ENCODE measurements at places on chromosomes 7 and 10.

- DNase-seq = no peak
Observed at GRCh38 chr10:4595719-4596319, 230.2 kb upstream of the AKR1E2 start.

DNA sequence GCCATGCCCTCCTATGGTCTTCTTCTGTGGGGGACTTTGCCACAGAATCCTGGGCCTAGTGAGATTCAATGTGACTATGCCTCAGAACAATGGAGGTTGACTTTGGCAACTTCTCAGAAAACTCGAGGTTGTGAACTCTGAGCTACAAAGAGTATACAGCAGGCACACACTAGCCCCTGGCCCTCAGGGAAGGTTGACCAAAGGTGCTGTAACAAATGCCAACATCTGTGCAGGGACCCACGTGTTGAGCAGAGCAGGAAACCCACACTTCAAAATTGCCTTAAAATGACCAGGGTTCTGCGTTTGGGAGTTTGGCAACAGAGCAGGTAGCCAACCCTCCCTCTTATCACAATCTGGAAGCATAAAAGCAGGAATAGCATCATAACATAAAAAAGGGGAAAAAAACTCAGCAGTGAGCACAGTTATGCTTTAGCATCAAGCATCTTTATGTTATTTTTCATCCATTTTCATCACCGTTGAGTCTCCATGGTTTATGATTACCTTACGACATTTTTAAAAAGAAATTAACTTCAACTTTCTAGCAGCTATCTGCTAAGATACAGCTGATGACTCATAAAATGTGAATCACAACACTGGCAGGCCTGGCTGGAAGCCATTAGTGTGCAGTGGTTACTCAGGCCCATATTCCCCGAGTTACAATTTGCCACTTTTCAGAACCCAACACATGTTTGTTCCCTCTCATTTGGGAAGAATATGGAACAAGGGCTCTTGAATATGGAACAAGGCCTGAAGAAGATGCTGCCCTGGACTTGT is 11.1 kb downstream of the PRLHR start:
- no peak for DNase-seq

DNA sequence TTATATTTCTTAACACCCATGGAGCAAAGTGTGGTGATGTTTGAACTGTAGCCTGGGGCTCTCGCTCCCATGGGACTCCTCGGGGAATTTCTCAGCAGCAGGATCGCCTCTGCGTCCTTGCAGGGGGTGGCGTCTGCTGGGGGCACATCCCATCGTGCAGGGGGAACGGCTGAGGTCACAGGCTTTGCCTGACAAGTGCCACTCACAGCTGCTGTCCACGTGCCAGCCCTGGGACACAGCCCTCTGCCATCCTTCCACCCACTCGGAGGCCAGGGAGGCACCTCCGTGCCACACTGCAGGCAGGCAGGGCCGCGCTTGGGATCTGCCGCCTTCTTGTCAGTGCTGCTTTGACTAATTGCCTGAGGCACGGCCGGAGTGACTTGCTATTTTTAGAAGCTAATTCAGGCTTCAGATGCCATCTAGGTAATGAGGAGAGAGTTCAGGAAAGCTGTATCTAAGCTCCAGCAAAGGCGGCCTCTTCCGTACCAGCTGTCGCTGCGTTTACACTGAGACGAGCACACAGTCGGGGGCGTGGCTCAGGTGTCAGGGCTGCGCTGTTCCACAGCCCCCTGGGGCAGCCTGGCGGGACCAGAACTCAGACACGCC is 45.7 kb downstream of the PITRM1 start:
- DNase-seq = no peak

- no peak for DNase-seq
Observed at GRCh38 chr7:92451645-92452044, 4.4 kb downstream of the GATAD1 start.

DNA sequence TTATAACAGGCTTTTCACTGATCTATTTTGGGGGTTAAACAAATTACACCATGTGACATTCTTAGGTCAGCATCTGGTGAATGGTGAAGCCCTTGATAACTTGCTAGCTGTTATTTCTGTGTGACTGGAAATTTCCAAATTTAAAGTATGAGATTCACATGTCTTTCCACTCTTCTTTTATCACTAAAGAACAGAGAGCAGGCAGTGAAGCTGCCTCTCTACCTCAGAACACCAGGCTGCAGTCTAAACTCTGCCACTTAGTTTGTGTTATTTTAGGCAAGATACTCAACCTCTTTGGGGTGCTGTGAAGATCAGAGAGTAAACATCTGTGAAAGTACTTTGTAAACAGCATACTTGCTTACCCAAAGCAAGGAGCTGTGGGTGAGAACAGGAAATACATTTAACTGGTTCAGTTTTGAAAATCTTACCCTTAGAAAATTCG is 15.5 kb upstream of the SP4 start:
- no peak for DNase-seq

- no peak for DNase-seq
Observed at GRCh38 chr10:76026176-76026771, 594.9 kb downstream of the LRMDA start.

DNA sequence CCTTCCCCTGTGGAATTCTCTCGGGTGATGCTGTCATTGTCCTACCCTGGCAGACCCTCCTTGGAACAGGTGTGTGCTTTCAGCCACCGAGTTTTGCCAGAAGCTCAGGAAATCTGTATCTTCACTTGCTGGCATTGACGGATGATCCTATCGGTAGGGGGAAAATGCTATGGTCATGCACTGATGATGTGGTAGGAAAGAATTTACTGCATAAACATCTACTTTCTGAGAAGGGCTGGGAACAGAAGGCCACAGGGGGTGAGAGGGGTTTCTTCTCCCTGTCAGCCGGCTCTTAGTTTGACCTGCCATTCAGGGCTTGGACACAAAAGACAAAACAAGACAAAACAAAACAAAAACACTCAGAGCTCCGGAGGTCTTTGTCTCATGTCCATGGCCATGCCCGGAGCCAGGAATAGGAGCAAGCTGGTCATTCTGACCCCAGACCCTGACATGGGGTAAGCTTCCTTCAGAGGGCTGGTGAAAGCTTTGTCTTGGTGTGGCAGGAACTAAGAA is 43.6 kb upstream of the CARD11 start:
- no peak for DNase-seq

DNA sequence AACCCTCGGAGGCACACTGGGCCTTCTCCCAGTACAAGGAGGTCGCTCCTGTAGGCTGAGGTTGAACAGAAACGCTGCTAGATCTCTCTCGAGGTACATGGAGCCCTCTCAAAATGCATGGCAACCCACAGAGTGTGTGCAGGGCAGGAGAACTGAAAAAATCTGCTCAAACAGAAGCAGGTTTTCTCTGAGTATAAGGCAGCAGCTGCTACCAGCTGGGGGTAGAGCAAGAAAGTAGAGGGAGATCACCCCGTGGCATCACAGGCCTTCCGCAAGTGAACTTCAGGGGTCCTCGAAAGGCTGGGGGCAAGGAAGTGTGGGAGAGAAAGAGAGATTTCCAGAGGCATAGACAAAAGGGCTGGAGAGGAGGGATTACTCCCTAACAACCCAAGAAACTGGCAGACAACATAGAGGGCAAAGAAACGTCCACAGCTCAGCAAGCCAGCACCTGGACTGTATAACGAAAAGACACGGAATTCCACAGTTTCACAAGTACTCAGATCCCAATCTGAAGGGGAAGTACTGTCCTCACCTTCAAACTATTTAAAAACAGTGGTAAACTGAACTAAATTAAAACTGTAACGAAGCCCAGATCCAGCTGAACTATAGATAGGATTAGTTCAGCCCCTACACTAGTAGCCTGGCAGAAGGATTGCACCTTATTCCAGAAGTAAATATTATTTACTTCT is 299.2 kb downstream of the IPMK start:
- no peak for DNase-seq

DNA sequence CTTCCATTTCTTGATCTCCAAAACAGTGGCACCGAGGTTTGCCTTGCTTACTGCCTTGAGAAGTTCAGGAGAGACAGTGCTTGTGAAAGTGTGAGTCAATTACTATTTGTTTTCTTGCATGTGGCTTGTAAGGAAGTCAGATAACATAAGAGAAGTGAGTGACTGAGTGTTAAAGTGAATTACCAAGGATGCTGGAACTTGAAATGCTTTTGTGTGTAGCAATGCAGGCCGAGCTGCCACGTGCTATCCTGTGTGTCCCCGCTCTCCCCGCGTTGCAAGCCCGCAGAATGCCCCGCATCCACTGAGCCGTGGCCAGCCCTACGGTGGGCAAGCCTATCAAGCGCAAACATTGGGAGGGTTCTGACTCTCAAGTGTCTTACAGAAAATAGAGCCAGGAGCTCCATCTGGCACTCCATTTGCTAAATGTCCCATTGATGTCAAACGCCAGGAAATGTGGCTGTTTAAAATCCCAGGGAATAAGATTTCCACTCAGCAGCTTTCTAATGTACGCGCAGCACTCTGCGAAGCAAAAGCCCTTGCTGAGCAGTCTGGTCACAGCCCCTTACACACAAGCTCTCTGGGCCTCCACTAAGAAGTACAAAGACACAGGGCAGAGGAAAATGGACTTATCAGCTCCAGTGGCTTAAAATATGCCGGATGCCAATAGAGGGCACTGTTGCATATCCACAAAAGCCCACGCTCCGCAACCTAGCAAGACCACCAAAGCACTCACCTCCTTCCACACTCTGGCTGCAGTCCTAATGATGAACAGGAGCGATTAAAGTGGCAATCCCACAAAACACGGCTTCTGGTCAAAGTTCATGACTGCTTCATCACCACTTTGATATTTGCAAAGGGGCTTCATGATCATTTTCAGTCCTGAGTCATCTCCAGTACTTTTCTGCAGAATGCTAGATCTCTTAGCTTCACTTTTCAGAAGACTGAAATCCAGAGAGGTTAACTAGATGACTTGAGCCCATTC is 158.0 kb upstream of the ITGB1 start:
- no peak for DNase-seq

GRCh38 chr7:132817949-132818348 is 241.7 kb upstream of the PLXNA4 start:
- DNase-seq = no peak

DNA sequence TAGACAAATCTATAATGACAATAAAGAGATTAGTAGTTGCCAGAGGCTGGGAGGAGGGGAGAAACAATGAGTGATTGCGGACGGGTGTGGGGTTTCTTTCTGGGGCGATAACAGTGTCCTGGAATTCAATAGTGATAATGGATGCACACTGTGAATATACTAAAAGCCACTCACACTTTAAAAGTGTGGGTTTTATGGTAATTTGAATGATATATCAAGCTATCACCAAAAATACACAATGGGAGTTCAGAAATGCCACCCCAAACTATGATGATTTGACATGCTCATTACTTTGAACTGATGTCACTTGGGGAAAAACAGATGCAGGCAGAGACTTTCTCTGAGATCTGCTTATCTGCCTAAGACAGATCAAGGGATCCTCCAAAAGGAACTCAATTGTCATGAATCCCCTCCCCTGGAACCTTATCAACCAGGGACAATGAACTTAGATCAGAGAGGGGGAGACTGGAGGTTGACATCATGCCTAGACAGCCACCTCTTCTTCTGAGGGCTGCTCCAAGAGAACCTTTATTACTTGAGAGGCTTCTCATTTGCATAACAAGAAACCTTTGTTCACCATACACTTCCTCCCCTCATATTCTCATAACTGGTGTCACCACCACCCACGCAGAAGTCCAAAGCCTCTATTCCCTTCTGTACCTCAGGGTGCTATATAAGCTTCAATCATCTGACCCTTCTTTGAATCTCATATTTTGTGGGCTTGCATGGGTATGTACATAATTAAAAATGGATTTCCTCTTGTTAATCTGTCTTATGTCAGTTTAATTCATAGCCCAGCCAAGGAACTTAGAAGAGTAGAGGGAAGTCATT is 14.8 kb upstream of the ZC3HAV1 start:
- DNase-seq = no peak

DNA sequence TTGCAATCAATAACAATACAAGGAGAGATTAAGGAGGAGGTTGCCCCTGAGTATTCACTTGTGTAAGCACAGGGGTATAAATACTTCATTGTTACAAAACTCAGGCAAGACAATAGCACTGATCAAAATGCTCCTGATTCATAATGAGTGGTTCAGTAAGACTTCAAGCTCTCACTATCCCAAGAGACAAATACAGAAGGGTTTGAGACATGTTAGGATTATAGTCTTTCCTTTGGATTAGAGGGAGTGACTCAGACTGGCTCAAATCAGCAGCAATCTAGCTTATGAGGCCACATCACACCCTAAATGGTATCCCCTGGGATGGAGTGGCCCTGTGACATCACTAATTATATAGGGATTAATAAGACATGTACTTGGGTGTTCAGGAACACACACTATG is 167.2 kb upstream of the HGF start:
- no peak for DNase-seq

- no peak for DNase-seq
Observed at GRCh38 chr10:28090506-28090905, 91.6 kb upstream of the ODAD2 start.

GRCh38 chr7:26093023-26093422 is 59.0 kb upstream of the NFE2L3 start:
- no peak for DNase-seq

DNA sequence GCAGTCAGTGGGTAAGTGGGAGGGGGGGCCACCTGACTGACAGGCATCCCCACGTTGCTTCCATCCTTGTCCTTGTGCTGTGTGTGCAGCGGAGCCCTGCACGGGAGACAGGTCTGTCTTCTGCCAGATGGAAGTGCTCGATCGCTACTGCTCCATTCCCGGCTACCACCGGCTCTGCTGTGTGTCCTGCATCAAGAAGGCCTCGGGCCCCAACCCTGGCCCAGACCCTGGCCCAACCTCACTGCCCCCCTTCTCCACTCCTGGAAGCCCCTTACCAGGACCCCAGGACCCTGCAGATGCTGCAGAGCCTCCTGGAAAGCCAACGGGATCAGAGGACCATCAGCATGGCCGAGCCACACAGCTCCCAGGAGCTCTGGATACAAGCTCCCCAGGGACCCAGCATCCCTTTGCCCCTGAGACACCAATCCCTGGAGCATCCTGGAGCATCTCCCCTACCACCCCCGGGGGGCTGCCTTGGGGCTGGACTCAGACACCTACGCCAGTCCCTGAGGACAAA is 24.8 kb downstream of the TBATA start:
- DNase-seq = no peak

GRCh38 chr10:74738542-74738941 is 87.9 kb upstream of the KAT6B start:
- DNase-seq = no peak

- DNase-seq = no peak
Observed at GRCh38 chr7:16061011-16061410, 360.3 kb downstream of the CRPPA start.

DNA sequence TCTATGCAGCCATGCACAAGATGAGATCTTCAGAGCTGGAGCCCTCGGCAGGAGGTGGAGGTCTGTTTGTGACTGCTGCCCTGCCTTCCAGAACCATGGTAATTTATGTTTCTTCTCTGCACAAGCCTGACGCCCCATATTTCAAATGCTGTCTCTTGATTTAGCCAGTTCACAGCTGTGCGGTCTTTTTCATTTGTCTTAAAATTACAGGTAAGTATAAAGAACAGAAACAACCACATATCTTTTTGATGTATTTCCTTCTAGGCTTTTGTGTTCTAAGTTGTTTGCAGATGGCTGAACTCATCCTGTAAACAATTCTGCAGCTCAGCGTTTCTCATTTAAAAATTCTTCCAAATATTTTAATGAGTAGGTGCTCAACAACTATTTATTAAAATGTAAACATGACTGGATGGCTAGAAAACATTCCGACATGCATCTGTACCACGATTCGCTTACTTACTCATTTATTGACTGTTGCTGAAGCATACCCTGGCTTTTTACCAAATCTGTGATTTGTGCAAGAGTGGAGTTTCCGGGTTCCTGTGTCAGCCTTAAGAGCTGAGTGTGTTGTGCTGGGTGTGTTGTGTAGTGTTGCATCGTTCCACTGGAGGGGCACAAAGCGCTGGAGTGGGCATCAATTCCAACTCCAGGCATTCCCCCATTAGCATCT is 58.9 kb downstream of the PIP4K2A start:
- no peak for DNase-seq

- no peak for DNase-seq
Observed at GRCh38 chr7:69285854-69286253, 312.4 kb upstream of the AUTS2 start.
